Fibroblast of skin of left biceps (primary cell): ENCODE measurements at places on chromosomes 3 and 15.

GRCh38 chr3:105653868-105654267 is 214.9 kb downstream of the CBLB start:
- DNase-seq = no peak

DNA sequence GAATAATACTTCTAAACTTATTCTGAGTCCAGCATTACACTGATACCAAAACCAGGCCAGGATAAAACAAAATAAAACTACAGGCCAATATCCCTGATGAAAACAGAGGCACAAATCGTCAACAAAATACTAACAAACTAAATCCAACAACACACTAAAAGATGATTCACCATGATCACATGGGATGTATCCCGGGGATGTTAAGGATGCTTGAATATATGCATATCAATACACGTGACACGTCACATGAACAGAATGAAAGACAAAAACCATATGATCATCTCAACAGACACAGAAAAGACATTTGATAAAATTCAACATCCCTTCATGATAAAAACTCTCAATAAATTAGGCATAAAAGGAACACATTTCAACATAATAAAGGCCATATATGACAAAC is 91.5 kb downstream of the CSNK1G1 start:
- no peak for DNase-seq

- no peak for DNase-seq
Measured at GRCh38 chr3:163951397-163951987, 1126.8 kb downstream of the SI start.

GRCh38 chr15:96356494-96357455 is 26.3 kb downstream of the NR2F2 start:
- peak; percentile 53 for DNase-seq

DNA sequence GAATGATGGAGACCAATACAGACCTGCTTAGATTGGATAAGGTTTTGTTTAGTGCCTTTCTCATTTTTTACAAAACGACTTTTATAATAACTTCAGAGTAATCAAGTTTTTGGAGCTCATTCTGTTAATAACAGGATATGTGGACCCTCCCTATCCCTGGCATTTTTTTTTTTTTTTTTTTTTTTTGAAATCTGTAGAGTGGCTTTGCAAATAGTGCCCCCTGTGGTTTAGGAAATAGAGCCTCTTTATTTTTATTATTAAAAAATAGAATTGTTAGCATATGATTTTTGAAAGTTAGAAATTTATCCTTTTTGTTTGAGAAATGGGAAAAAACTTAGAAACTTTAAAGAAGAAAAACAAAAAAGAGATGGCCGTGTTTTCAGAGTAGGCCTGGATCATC is 11.4 kb downstream of the SKIL start:
- no peak for DNase-seq

DNA sequence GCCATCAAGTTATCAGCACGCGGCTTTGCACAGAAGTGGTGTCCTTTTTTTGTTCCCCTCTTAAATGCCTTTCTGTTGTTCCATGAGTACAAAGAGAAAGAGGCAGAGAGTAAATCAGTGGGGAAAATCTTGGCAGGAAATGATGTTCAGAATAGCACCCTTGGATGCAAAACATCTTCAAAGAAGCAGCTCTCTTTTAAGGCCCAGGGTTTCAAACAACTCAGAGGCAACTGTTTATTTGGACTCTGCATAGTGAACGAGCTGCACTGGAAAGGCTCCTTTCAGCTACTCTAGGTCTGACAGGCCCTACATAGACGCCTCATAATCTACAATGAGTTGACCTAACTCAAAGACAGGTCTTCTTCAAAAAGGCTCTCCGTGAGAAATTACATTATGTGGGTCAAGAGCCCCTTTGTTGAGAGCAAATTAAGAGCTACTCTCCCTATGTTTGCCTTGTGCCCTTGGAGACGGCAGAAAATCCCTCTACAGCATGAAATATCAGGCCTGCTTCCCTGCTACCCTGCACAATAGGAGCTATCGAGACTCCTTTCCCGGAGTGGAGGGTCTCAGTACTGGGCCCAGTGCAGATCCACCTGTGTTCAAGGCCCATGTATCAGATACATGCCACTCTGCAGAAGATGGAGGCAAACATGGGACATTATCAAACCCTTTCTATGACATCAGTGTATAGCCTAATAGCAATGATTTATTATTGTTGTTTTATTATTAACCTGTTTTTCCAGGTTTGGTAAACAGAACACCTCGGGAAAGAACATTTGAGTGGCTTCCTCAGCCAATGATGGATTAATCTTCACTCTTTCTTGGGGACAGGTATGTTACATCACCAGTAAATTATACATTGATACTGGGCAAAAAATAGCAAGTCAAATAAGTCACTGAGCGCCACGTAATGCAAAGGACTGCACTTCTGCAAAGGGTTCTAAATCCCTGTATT is 53.1 kb downstream of the HEG1 start:
- no peak for DNase-seq

GRCh38 chr3:188106887-188107830 is 46.8 kb upstream of the LPP start:
- no peak for DNase-seq

DNA sequence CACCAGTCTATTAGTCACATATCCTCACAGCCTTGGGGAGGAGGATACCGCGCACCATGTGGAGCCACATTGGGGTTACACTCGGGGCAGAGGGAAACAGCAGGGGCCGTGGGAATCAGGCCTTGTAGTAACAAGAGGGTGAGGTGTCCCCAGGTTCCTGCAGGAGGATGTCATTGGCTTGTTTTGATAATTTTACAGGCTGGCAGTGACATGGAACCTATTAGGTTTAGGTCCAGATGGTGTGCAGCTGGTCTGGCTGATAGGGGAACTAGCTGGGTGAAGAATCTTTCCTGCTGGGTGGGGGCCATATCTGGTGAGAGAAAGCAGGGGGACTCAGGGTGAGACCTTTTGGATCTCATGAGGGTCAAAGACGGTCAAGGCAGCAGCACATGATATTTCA is 9.8 kb upstream of the MEF2A start:
- DNase-seq = no peak
